ENCODE measurements at places on chromosomes 6 and 20. TPM values are rescaled to one million over a fixed set of nuclear protein-coding genes. Genes with fewer than 3 reads are reported as not detected.

KCNK17 gene
- 1.3 TPM for total RNA-seq

PI16 gene
- total RNA-seq, result 14.2 TPM

HLA-DQA2 gene
- total RNA-seq, result 0.75 TPM

PAX1 gene
- not detected for total RNA-seq

BTN1A1 gene
- total RNA-seq, result not detected

ULBP3 gene
- 1.4 TPM for total RNA-seq

SEMG1 gene
- not detected for total RNA-seq

LRP11 gene
- 25.7 TPM for total RNA-seq

PRICKLE4 gene
- total RNA-seq, result 5.6 TPM

KCNS1 gene
- 0.33 TPM for total RNA-seq

CPNE5 gene
- 47.4 TPM for total RNA-seq

LY6G5C gene
- 1.2 TPM for total RNA-seq

GGTLC1 gene
- total RNA-seq, result not detected

CFAP61 gene
- 1.0 TPM for total RNA-seq

CLPSL1 gene
- total RNA-seq, result not detected

ZHX3 gene
- 25.7 TPM for total RNA-seq

HRH3 gene
- not detected for total RNA-seq

ENPP5 gene
- total RNA-seq, result 17.7 TPM

VPS16 gene
- total RNA-seq, result 16.4 TPM
